ENCODE measurements at places on chromosomes 4 and X. TPM values are rescaled to one million over a fixed set of nuclear protein-coding genes. Genes with fewer than 3 reads are reported as not detected.

The TCEAL7 gene
- 107 TPM for total RNA-seq

DNA sequence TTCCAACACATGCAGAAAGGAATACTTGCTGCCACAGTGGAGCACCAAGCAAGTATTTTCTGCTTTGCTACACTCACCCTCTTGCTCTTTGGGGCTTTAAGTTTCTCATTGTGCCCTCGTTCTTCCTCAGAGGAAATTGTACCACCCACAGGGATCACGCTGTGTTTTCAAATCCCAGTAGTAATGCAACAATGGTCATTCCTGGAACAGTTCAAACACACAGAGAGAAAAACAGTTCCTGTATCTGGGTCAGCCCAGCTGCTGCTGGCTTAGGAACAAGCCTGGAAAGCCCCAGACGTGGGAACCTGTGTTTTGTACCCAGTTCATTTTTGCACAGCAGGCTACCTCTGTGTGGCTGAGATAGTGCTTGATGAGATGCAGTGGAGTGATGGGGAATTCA, 907.8 kb downstream of the STPG2 start:
- DNase-seq: no peak

- DNase-seq: no peak
Observed at GRCh38 chr4:174005422-174005821, 278.0 kb downstream of the FBXO8 start.

DNA sequence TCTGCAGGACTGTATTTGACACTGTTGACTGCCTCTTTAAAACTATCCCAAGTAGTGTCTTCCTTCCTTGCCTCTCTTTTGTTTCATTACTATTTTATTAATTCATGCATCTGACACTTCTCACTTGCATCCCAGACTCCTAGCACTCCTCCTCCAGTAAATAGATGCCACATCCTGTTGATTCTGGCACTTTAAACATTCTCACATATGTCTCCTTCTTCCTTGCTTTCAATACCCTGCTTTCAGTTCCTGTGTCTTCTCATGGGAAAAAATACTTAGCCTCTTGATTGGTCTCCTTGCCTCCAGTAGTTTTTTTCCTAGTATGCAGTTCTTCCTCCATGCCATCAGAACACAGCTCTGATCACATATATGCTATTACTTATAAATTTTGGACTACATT, 5.1 kb downstream of the RNF128 start:
- no peak for DNase-seq

DNA sequence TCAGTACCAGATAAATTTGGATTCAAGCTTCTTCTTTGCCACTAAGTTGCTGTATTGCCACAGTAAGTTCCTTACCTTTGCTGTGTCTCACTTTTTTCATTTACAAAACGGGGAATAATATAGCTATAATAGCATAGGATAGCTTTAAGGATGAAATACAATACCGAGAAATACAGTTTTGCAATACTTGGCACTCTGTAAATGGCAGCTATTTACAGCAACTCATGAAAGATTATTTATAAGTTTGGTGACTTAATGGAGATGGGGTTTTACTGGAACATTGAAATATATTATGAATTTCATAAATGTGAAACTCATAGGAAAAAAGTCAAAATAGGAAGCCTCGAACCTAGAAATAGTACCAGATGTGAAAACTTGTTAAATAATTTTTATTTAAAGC, 27.6 kb downstream of the ANXA10 start:
- no peak for DNase-seq

Data from frontal cortex (tissue), 4 donors.